ENCODE measurements at places on chromosomes 1 and 21.

- peak; percentile 35 for DNase-seq
Measured at GRCh38 chr21:24372506-24372905, 1234.8 kb downstream of the MRPL39 start.

DNA sequence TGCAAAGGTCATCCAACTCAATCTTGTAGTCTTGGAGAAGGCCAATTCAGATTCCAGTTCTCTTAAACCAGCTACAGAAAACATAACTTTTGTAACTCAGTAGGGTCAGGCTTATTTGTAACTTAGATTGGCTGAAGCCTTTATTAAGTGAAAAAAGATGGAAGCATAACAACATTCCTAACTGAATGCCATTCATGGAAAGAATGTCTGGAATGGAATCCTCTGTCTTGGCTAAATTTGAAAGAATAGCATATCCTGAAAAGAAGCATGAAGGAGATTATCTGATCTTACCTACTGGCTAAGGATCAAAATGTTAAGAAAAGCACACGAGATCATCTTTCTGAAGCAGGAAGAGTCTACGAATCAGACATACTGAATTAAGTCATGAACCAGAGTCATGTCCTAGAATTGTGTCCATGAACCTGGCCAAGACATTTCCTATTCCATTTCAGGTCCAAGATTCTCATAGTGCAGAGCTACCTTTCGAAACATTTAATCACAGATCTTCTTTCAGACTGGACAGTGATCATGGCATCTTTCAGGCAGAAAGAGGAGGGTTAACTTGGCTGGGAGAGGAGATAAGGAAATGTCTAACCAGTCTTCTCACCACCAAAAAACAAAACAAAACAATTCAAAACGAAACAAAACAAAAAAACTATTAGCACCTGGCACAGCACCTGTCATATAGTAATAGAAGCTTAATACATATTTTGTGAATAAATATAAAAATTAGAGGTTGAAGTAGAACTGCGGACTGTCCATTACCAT lies 75.6 kb downstream of the XCL2 start:
- DNase-seq = no peak

GRCh38 chr1:5989731-5990271 lies 2.4 kb downstream of the NPHP4 start:
- DNase-seq = no peak

- DNase-seq = no peak
Measured at GRCh38 chr1:114219172-114219868, 65.7 kb upstream of the SYT6 start.

DNA sequence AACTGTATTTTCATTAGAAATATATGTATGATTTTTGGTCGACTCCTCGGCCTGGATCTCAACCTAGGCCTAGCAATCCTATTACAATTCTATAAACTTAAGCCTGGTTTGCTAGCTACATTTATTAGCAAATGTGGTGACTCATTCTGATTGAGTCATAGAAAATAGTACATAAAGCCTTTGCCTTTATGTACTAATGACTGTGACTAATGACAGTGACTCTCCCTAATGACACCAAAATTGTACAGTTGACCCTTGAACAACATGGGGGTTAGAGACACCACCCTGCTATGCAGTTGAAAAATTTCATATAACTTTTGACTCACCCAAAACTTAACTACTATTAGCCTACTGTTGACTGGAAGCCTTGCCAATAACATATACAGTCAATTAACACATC lies 78.9 kb downstream of the CLEC20A start:
- peak; percentile 37 for DNase-seq
